Testis (tissue), 5 donors: ENCODE measurements at places on chromosomes 7 and 10. TPM values are rescaled to one million over a fixed set of nuclear protein-coding genes. Genes with fewer than 3 reads are reported as not detected.
A peak's percentile ranks its signal among the peaks of the same experiment; 100 is the strongest.

DNA sequence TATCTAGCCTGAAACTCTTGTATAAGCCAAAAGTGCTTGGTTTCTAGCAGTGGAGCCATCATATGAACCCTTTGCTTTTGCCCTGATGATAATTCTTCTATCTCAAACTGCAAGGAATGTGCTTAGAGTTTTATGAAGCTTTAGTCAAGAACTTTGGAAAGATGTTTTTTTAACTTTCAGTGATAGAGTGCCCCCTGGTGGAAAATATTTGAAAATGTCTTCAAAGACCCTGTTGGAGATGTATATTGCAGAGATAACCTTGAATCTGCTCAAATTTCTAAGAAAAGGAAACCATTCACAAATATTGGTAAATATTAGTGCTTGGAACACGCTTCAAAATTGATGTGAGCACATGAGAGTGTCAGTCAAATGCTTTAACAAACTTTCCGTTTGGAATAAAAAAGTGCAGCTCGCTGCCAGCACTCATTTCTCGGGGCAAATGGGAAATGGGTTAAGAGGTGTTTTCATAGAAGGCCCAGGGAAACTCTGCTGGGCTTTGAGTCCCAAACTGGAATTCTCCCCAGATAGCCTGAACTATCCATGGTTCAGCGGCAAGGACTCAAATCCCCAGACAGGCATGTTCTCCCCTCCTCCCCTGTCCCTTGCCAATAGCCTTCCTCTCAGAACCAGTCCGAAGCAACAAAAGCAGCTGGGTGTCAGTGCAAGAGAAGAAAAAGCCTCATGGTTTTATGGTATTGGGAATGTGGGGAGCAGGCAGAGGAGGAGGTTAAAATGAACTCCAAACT, 129.3 kb downstream of the MYOF start:
- no peak for DNase-seq
- no peak overlapping the region for H3K27ac ChIP-seq
- no peaks in the 10 kb centered on the region for H3K36me3 ChIP-seq
- no peaks in the 10 kb centered on the region for H3K4me1 ChIP-seq
- H3K27me3 ChIP-seq: no peaks in the 10 kb centered on the region
- H3K4me3 ChIP-seq: no peak overlapping the region

Gene ZNF488
- total RNA-seq: 3.2 TPM

DNA sequence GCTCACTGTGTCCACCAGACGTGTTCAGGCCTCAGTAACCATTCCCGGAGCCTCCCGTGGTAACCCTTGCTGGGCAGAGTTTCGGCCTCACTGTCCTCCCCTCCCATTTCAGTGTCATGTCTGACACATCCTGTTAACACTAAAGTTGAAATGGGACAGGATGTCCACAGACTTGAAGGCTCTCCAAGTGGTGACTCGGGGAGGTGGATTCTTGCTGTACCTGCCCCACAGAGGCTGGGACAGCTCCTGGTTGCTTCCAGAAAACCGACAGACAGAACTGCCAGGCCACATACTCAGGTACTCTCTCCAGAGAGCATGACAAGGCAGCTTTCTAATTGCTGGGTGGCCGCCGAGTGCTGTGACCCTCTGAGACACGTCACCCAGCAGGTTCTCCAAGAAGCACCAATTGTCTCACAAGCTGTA, 17.9 kb upstream of the CYTH3 start:
- no peak overlapping the region for H3K27ac ChIP-seq
- no peak for DNase-seq
- no peaks in the 10 kb centered on the region for H3K36me3 ChIP-seq

DNA sequence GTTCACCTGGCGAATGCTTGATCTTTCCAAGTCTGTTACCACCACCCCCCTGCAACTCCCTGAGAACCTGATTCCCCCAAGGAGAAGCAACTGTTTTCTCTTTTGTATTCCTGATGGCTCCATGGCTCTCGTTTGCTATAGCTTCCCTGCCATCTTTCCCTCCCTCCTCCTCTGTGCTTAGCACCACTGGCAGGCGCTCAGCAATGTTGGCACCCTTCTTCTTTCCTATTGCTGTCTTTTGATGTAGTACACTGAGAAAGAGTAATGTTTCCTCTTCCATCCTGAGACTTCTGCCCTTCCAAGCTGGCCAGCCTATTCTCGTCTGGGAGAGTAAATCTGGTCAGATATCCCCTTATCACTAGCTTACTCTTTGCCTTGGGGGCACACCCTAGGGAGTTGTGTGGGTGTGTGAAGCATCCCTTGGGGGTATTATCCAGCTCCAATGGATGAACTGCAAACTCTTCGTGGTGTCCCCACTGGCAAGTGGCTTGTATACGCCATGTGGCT, 74.0 kb downstream of the BMPER start:
- no peak for DNase-seq
- H3K27me3 ChIP-seq: no peaks in the 10 kb centered on the region
- peaks cover 4% of the 10 kb centered on the region for H3K4me1 ChIP-seq
- H3K4me3 ChIP-seq: no peak overlapping the region

- DNase-seq: no peak
- H3K4me1 ChIP-seq: no peaks in the 10 kb centered on the region
- H3K4me3 ChIP-seq: no peak overlapping the region
- no peaks in the 10 kb centered on the region for H3K27me3 ChIP-seq
These were observed 74.3 kb upstream of the MKX start for GRCh38 chr10:27819781-27820531.

DNA sequence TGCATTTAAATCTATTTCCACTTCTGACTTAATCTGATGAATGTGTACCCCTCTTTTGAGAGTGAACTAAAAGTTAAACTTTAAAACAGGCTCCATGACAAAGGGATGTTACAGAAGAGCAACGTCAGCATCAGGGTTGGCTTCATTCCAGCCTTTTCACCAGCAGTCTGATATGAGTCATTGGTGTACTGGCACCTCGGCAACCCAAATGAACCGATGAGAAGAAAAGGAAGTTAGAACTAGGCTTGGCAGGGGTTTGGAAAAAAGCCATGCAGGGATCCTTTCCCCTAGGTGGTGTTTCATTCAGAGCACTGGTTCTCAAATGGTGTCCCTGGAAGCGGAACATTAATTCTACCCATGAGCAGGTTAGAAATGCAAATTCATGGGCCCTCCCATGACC, 53.6 kb downstream of the SEC61G start:
- H3K27ac ChIP-seq: no peak overlapping the region
- DNase-seq: no peak
- no peaks in the 10 kb centered on the region for H3K27me3 ChIP-seq
- no peak overlapping the region for H3K4me3 ChIP-seq
- no peaks in the 10 kb centered on the region for H3K36me3 ChIP-seq

DNA sequence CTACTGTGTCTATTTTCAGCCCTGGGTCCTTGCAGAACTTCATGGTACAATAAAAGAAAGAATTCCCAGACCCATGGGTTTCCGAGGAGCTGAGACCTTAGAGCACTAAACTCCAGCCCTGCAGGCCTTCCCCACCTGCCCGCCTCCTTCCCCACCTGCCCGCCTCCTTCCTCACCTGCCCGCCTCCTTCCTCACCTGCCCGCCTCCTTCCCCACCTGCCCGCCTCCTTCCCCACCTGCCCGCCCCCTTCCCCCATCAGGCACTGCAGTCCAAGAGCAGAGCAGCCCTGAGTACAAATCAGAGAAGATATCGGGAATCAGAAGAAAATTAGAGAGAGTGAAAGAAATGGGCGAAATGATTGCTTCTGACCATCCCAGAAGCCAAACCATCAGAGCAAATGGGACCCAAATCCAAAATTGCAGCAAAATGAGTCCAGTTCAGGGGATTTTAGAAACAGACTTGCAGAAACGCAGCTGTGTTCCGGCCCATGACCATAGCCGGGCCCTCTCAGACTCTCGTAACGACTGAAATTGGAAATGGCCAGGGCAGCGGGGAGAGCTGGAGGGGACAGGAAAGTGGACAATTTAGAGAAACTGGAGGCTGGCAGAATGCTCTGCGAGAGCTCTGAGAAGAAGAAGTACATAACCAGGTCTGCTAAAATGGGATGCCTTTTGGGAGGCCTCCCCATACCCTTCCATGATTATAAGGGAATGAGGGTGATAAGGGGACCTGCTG, 568.4 kb downstream of the TCERG1L start:
- H3K27ac ChIP-seq: no peak overlapping the region
- H3K27me3 ChIP-seq: no peaks in the 10 kb centered on the region
- H3K36me3 ChIP-seq: no peaks in the 10 kb centered on the region

DNA sequence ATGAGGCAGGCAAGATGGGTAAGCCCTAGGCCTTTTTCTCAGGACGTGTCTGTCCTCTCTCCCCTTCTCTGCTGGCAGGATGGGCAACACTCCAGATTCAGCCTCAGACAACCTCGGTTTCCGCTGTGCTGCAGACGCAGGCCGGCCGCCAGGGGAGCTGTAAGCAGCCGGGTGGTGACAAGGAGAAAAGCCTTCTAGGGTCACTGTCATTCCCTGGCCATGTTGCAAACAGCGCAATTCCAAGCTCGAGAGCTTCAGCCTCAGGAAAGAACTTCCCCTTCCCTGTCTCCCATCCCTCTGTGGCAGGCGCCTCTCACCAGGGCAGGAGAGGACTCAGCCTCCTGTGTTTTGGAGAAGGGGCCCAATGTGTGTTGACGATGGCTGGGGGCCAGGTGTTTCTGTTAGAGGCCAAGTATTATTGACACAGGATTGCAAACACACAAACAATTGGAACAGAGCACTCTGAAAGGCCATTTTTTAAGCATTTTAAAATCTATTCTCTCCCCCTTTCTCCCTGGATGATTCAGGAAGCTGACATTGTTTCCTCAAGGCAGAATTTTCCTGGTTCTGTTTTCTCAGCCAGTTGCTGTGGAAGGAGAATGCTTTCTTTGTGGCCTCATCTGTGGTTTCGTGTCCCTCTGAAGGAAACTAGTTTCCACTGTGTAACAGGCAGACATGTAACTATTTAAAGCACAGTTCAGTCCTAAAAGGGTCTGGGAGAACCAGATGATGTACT, 13.1 kb downstream of the PHKG1 start:
- H3K27me3 ChIP-seq: no peaks in the 10 kb centered on the region
- peak overlapping the region; percentile 60 for H3K27ac ChIP-seq
- DNase-seq: peak; percentile 77
- peaks cover 24% of the 10 kb centered on the region for H3K4me1 ChIP-seq

GRCh38 chr7:94998266-94999068, 91.1 kb downstream of the PPP1R9A start:
- no peaks in the 10 kb centered on the region for H3K36me3 ChIP-seq
- no peak overlapping the region for H3K27ac ChIP-seq
- no peak overlapping the region for H3K4me3 ChIP-seq
- no peak for DNase-seq

Gene PTN
- total RNA-seq: 80.7 TPM

Gene MRLN
- not detected for total RNA-seq

GRCh38 chr10:17682236-17682946, 38.4 kb downstream of the STAM start:
- H3K27me3 ChIP-seq: no peaks in the 10 kb centered on the region
- no peaks in the 10 kb centered on the region for H3K36me3 ChIP-seq
- no peak overlapping the region for H3K4me3 ChIP-seq
- no peak for DNase-seq
